Stimulated activated CD8-positive, alpha-beta memory T cell treated with anti-CD3 and anti-CD28 coated beads, Interleukin-4, amount 100 ng/mL, for 1 hour (primary cell): ENCODE measurements at places on chromosomes 2 and 18.

DNA sequence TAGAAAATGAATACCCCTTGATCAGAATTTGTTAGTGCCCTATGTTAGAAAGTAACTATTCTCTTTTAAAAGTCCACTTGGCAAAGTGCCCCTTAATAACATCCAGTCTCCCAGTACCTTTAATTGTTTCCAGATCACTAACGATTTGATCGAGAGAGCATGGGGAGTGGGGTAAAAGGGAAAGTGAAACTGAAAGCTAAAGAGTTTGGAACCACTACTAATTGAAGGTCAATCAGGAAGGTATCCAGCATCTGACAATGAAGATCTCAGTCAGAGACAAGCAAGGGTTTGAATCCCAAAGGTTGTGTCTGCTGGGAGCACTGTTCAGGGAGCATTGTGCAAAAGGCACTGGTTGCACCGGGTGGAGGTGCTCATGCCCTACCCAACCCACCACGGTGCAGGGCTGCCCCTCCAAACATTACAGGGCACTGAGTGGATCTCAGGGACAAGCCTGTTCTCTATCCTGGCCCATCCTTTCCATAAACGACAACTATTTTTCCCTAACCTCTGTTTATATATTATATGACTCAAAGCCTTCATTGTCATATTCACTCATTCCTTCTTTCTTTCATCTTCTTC lies 14.6 kb upstream of the RIT2 start:
- no peak for DNase-seq

DNA sequence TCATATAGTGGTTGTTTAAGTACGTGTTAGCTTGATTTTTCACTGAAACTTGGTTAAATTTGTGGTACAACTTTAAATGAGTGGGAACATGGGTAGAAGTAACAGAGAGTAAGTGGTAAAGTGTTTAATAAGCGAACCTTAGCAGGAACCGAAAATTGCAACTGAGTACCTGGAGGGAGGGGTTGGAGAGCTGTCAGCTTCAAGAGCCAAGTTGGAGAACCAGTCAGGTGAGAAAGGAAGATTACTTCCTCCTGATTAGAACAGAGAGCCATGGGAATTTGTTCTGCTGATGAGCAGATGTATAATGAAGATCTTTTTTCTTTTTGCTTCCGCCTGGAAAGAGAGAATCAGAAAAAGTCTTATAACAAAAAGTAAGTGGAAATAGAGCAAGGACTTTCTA lies 158.4 kb upstream of the CDH7 start:
- no peak for DNase-seq

GRCh38 chr2:197786010-197786877 lies 1.1 kb upstream of the BOLL start:
- peak; percentile 16 for DNase-seq

DNA sequence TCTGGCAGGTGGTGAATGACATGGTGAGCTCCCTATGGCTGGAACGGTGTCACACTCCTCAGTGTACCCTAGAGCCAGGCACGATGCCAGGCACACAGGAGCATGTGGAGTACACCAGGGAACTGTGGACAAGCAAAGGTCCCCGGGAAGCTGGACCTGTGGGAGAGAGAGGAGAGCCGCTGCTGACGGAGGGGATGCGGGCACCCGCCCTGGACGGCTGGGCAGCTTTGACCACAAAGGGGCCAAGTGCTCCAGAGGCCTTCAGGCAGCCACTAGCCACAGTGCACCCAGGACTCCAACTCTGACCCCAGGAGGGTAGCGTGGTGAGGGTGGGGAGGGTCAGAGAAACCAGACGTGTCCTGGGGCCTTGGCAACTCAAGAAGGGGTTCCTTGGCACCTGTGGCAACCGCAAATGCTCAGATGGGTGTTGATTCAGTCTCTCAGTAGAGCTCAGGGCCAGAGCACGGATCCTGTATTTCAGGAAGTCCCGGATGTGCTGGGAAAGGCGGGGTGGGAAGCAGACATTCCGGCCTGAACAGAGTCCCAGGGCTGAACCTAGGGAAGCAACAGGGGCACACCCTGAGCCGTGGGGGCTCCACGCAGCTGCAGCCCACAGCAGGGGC lies 2.3 kb upstream of the MAB21L4 start:
- DNase-seq, result no peak

DNA sequence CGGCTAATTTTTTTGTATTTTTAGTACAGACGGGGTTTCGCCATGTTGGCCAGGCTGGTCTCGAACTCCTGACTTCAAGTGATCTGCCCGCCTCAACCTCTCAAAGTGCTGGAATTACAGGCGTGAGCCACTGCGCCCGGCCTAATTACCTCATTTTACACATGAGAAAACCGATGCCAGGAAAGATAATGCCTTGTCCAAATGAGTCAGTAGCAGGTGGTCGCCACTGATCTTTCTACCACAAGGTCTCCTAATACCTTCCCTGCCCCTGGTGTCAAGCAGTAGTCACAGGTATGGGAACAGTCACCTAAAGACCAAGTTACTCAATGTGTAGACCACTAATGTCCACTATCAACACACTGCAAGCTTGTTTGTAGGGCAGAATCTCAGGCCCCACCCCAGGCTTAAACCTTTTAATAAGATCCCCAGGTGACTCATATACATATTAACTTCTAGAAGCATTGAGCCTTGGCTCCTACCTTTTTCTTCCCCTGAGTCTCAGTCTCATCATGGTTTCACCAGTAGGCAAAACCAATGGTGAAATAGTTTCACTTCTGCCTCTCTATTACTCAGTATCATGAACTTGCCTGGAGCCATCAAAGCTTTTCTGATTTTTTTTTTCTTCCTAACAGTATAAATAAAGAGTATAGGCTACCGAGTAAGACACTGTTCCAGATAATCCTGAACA lies 6.9 kb upstream of the EPB41L5 start:
- no peak for DNase-seq

- DNase-seq, result no peak
Observed at GRCh38 chr18:37565977-37566478, 430 bp upstream of the CELF4 start.

- DNase-seq, result no peak
Observed at GRCh38 chr2:69157441-69157840, 144.5 kb downstream of the ANTXR1 start.

- DNase-seq, result no peak
Observed at GRCh38 chr2:210262036-210262435, 36.8 kb upstream of the ACADL start.

- no peak for DNase-seq
Observed at GRCh38 chr2:4110273-4110672, 406.9 kb downstream of the DCDC2C start.

- DNase-seq, result no peak
Observed at GRCh38 chr2:215793747-215794595, 219.4 kb downstream of the MREG start.

DNA sequence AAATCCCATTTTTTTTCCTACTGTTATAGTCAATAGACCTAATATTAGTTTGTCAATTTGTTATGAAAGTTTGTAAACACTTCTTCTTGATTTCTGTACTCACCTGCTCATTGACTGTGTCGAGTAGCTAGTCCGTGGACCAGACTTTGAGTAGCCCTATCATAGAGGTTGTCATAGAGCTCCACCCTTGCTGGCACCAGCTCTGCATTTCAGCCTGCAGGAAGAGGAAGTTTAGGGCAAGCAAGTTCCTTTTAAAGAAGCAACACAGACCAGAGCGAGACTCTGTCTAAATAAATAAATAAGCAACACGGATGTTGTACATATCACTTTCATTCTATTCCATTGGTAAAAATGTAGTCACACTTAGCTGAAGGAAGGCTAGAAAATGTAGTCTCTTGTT lies 74.0 kb downstream of the MCFD2 start:
- DNase-seq, result no peak

- DNase-seq, result no peak
Observed at GRCh38 chr18:8705238-8705960, at the start of gene MTCL1. Gene MTCL1 (plus strand): TSS chr18:8705556. CDS start chr18:8705661, 105 bp downstream.

GRCh38 chr2:11157731-11158130 lies 2.5 kb downstream of the SLC66A3 start:
- no peak for DNase-seq

- DNase-seq, result no peak
Observed at GRCh38 chr2:99662761-99663341, 173.0 kb upstream of the REV1 start.

GRCh38 chr2:210965472-210965871 lies 409.1 kb downstream of the CPS1 start:
- no peak for DNase-seq

DNA sequence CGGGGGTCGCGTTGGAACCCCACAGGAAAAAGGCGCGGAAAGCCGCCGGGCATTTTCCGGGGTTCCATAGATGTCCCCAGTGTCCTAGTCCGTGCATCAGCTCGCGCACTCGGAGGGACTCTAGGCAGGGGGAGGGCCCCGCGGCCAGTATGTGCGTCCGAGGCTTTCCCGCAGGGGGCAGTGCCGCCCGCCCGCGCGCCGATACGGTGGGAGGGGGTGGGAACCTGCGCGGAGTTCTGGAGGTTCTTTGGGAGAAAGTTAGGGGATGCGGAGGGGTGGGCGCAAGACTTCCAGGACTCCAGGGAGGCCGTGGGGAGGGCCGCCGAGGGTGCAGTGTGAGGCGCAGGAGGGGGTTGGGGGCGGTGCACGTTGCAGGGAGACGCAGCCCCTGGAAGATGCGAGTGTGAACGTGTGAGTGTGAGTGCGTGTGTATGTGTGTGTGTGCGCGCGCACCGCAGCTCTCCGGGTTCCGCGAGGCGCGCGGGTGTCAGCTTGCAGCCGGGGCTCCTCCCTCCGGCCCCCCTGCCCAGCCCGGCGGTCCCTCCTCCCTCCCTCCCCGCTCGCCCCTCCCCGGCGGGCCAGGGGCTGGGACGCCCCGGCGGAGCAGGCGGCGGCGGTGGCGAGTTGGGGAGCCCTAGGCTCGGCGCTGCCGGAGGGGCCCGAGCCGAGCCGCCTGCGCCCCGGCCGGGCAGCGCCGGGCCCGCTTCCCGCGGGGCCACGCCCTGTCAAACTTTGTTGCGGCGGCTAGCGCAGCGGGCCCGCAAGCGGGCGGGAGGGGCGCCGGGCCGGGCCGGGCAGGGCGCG lies at the start of gene TCF7L1:
TSS of gene TCF7L1 (plus strand) at position 559 of the 804 bp plus-strand sequence. CDS start 293 bp downstream, outside the sequence.
- DNase-seq, result no peak

DNA sequence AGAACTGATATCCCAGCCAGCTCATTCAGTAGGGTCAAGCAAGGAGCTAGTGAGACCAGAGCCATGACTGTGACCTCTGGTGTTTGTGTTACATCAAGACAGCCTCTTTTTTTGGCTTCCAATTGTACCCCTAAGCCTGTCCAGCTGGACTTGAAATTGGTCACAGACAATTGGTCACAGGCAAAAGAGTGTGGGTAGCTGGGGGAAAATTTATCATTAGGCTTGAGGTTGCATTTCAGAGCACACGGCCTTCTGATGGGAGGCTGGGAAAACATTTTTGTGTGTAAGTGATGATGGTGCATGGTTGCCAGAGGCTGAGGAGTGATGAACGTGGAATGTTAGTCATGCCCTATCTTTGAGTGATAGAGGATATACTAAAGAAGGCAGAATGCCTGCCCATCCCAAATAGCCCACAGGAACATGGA lies 285.1 kb upstream of the SLC14A2 start:
- no peak for DNase-seq

GRCh38 chr2:185374878-185375277 lies 363.7 kb upstream of the FSIP2 start:
- DNase-seq, result no peak

DNA sequence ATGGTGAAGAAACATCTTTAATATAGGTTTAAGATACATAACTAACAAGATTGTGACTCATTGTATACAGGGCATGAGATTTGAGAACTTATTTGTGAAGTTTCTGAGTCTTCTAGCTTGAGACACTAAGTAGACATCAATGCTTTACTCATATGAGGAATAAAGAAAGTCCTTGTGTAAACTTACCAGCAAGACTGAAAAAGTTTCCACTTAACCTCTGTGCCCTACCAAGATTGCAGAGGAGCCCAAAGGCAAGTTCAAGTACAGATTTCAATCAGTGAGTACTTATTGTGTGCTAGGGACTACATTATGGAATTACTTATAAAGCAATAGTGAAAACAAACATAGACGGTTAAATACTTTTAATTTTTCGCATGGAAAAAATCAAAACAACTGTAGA lies 1041.2 kb upstream of the CELF4 start:
- no peak for DNase-seq

DNA sequence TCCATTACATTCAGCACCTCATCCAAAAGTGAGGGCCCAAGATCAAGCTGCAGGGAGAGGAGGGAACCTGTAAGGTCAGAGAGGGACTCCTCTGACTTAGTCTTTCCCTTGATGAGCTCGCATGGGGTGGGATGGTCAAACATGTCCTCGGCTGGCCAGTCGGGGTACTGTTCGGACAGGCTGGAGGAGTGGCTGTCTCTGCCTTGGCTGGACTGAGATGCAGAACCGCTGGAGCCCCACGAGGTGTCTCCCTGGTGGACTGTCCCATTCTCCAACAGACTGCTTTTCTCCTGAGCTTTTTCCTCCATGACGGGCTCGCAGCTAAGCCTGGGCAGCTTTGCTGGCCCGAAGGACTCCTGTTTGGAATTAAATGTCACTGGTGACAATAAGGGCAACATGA lies 25.6 kb downstream of the CDC42EP3 start:
- no peak for DNase-seq

DNA sequence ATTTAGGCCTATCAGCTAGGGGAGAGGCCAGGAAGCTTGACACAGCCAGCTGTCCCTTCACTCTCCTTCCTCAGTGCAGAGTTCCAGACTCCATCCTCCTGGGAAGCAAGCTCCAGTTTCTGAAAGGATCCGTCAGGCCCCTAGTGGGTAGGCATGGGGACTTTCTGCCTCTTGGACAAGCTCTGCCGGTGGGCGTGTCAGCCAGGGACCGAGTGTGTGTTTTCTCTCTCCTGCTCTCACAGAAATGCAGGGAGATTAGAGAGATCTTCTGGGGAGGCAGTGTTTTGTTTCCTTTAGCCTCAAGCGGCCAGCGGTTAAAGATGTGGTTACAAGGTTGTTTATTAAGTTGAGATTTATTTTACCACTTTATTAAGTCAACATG lies 29.9 kb upstream of the OTOS start:
- no peak for DNase-seq

DNA sequence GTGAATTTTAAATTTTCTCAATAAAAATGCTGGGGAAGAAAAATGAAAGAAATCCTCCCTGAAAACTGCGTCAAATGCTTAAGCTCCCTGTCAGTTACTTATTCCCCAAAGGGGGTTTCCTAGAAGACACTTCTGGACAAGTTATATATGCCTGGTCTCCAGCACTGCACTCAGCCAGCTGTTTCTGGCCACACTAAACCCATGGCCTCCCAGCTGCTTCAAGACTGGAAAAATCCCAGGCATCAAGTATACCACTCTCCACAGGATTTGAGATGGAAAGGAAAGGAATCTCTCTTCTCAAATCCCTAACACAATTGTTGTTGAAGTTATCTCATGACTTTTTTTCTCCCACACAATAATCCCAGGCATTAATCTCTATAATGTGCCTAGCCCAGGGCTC lies 245.7 kb downstream of the NBAS start:
- DNase-seq, result no peak

GRCh38 chr2:158539176-158540005 lies 82.6 kb downstream of the PKP4 start:
- no peak for DNase-seq

DNA sequence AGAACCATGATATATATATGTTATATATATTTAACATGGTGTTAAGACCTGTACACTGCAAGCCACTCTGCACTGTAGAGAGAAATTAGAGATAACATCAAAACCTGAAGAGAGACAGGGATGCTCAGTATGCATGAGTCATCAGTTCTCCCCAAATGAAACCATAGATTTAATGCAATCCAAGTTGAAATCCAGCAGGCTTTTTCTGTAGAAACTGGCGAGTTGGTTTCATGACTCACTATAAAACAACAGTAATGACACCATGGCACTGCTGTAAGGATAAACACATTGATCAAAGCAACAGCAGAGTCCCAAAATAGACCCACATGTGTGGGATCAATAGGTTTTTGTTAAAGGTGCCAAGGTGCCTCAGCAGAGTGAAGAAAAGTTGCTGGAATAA lies 65.8 kb downstream of the RTP5 start:
- DNase-seq, result no peak
